ENCODE measurements at places on chromosomes 1 and 21.

GRCh38 chr1:63615768-63616420 lies 22.7 kb downstream of the PGM1 start:
- DNase-seq: peak; percentile 51

DNA sequence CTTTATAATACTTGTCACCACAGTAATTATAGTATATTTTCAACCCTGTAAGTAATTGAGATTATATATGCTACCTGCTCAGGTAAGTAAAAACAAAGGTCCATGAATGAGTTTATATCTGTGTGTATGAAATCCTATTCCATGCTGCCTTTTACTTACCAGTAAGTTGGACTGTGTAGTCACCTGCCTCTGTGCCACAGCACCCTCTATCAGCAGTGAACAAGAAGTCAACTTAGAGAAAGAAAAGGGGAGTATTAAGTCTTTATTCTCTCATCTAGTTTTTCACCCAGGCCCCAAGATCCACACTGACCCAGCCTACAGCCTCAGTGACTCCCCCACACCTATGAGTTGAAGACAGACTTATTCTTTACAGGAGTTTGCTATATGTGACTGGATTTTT lies 36.9 kb upstream of the IFI16 start:
- DNase-seq: no peak

DNA sequence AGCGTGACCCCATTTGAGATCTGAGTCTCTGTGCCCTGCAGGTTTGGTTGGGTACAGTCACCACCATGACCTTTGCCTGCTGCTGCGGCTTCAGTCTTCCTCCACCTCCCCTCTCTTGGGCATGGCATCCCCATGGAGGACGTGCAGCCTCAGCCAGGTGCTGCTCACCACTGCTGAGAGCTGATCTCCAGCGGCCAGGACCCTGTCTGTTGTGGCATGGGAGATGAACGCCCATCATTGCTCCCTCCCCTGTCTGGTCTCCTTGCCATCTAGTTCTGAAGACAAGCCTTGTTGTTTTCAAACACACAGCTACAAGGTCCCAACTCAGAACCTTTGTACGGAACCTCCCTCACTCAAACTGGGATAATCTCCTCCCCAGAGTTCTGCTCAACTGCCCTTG lies 19.2 kb upstream of the PKP1 start:
- DNase-seq: no peak

DNA sequence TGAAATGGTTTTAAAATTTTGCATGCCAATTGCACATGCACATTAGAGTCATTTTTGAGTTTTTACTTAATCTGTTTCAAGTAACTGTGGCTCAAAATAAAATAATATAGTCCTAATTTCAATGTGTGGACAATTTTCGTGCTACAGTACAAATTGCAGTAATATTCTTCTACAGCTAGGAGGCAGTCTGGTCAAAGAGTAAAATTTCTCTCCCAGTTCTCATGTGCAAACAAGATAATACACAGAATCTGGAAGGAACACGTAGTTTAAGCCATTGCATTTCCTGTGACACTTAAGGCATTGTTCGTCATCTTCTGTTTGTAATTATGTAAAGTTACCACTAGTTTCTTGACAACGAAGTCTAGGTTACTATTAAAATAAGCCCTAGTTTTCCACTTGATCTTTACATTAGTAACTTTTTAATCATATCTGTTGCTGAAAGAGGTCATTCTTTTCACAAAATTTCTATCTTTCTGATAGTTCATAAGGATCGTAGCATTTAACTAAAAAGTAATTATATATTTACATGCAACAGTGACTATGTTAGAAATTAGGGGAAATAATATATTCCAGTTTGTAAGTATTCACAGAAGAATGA lies 28.9 kb downstream of the ODR4 start:
- DNase-seq: no peak

DNA sequence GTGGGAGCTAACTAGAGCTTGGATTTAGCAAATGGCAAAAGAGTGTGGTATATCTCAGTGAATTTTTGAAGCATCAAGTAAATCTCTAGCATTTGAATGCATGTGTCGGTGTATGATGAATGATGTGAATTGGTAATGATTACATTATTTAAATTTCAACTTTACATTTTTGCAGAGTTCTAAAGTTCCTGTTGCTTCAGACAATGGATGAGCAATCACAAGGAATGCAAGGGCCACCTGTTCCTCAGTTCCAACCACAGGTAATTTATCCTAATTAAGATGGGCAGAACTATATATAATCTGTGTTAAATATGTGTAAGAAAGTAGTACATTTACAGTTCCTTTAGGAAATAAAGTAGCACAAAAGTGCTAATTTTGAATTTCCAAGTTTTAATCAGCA lies 75.6 kb downstream of the NEK7 start:
- no peak for DNase-seq

- DNase-seq: no peak
Measured at GRCh38 chr1:116092752-116093489, 18.3 kb upstream of the MAB21L3 start.

- DNase-seq: no peak
Measured at GRCh38 chr1:19073311-19074186, 117.1 kb upstream of the IFFO2 start.

DNA sequence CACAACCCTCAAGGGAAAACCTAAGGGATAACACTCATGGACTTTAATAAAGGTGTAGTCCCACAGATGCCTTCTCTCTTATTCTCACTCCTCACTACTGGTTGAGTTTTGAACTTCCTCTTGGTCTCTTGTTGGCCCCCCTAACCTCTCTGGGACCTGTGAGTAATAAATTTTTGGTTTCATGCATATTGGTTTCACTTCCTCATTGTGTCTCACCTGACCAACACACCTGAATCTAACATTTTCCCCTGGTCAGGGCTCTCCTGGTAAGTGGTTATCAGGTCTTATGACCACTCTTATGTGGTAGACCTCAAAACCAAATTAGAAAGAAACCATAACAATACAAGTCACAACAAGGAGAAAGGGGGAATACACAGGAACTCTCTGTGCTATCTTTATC lies 60.5 kb upstream of the PRMT6 start:
- no peak for DNase-seq

- DNase-seq: no peak
Measured at GRCh38 chr1:26317612-26318337, at the start of gene CD52. Gene CD52 (plus strand): TSS chr1:26317958. CDS start chr1:26318018, 60 bp downstream.

DNA sequence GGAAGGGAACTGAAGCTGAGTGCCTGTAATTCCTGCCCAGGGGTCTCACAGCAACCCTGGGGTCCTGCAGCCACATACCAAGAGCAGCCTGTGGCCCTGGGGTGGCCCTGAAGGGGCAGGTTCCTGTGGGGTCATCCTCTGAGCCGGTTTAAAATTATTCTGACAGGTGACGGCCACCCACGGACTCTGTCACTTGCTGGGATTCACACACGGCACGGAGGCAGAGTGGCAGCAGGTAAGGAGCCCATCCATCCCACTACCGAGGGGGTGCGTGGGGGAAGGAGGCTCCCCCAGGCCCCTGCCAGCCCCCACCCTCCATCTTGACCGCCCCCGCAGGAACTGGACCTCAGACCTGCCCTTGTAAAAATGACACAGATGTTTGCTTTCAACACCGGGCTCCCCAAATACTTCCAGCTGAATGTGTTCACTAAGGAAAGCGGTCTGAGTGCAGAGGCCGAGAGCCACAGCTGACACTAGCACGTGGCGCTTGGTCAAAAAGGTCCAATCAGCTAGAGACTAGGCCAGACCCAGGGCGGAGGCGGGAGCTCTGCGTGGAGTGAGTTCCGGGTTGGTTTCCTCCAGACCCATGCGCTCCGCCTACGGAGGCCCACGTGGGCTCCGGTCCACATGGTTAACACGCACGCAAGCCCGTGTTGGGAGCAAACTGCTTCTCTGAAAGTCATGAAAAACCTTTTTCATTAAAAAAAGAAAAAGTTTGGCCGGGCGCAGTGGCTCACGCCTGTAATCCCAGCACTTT lies 10.0 kb downstream of the YBEY start:
- peak; percentile 66 for DNase-seq

GRCh38 chr21:46059195-46059594 lies 38.7 kb upstream of the COL6A2 start:
- no peak for DNase-seq

DNA sequence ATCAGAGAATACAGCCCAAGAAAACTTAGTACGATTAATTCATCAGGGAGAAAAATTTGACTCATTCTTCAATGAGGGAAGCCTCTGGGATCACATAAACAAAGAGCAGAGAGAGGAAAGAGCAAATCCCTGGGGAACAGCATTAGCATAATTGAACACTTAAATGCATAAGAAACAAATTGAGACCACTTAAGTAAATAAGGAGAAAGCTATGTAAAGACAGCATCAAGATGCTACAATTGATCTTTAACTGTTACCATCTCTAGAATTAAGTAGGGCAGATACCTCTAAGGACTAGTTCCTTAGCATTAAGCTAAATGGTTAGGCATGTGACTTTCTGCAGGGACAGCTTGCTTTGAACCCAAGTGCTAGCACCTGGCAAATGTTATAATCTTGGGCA lies 265.1 kb upstream of the NEGR1 start:
- DNase-seq: no peak

- peak; percentile 35 for DNase-seq
Measured at GRCh38 chr1:56758135-56758534, 61.1 kb downstream of the FYB2 start.

GRCh38 chr1:14678011-14678638 lies 79.6 kb downstream of the KAZN start:
- no peak for DNase-seq

DNA sequence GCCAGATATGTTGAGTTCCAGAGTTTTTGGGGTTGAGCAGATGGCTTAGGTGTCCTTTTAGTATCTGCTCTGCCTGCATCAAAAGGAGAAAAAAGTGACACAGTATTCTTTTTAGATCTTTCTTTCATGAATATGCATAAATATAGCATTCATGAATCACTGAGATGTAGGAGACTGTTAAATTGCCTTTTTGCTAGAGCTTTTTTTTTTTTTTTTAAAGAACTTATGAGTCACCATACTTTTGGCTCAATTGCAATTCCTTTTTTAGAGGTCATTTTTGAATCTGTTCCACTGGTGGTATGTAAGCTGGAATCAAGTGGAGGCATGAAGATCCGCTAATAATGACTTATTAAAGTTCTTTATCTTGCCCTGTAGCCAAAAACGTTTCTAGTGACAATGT lies 480.9 kb upstream of the ZRANB2 start:
- no peak for DNase-seq

- DNase-seq: no peak
Measured at GRCh38 chr21:23612210-23612609, 1995.1 kb downstream of the MRPL39 start.

GRCh38 chr1:22773981-22774832 lies 63.6 kb downstream of the EPHB2 start:
- DNase-seq: peak; percentile 86

DNA sequence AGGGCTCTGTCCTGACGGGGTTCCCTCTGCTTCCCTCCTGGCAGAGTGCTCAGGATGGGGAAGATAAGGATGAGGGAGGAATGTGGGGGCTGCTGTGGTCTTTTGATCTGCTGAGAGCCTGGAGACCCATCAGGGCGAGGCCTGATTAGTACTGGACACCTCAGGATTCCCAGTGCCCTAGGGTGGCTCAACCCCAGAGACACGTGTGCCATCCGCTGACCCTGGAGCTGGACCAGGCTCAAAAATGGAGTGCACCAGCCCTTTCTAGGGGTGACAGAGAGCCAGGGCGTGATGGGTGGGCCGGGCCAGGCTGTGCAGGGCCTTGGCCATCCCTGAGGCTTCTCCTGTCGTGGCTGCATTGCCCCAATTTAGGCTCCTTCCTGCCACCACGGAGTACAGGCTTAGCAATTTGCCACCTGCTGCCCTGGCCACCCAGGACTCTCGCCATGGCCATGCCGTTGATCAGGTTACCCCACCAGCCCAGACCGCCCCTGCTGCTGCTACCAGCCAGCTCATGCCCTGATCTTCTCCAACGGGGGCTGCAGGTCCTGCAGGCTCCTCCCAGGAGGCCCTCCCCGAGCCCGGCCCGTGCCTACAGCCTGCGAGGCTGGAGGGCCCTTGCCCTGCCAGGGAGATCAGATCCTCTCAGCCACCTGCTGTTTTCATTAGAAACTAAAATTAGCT lies 9.5 kb downstream of the WNT4 start:
- peak; percentile 62 for DNase-seq

- no peak for DNase-seq
Measured at GRCh38 chr1:167435484-167435883, 82.8 kb downstream of the CD247 start.

GRCh38 chr1:224325959-224326358 lies 4.0 kb downstream of the NVL start:
- DNase-seq: no peak

GRCh38 chr1:89022167-89022959 lies at the start of gene GBP3:
Gene GBP3 (minus strand): TSS chr1:89022866. CDS start chr1:89020721, 2,145 bp downstream.
- no peak for DNase-seq

GRCh38 chr1:237103021-237103420 lies 61.0 kb downstream of the RYR2 start:
- no peak for DNase-seq

DNA sequence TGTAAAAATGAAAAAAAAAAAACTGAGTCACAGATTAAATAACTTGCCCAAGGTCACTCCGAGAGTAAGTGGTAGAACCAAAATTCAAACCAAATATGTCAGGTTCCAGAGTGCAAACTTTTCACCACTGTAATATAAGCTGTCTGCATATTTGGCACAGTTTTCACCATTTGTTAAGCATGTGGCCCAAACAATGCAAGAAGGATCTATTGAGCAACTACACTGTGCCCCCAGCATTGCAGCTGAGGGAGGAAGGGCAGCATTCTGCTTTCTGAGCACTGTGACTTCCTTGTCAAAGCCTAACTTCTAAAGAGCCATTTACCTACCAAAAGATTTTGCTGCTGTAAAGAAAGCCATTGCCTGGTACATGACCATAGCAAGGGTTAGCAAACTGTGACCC lies 133.4 kb downstream of the SYT2 start:
- no peak for DNase-seq

- no peak for DNase-seq
Measured at GRCh38 chr1:6730880-6731279, 29.3 kb upstream of the DNAJC11 start.

- DNase-seq: no peak
Measured at GRCh38 chr1:34907487-34908090, 21.9 kb downstream of the DLGAP3 start.

DNA sequence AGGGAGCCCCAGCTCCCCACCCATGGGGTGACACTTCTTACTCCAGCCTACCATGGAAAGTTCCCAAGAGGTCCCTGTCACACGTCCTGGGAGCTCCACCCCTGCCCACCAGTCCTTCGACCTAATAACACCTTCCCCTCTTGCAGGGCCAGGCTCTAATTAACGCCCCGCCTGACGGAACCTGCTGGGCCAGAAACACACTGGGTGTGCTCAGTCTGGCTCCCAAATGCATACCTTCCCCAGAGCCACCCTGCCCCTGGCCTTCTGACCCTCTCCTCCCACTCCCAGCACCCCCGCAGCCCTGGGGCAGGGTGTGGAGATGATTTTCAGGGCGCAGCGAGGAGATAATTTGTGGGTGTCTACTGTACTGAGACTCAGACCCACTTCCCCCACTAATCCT lies 20.6 kb downstream of the PGLYRP3 start:
- DNase-seq: no peak

GRCh38 chr1:224380003-224380402 lies 23.3 kb downstream of the CNIH4 start:
- DNase-seq: no peak

GRCh38 chr1:89104687-89105086 lies 21.2 kb downstream of the GBP2 start:
- DNase-seq: no peak
